ENCODE measurements at places on chromosomes 13 and 19.

- DNase-seq: no peak
These were observed 12.7 kb downstream of the STK24 start for GRCh38 chr13:98564204-98564603.

DNA sequence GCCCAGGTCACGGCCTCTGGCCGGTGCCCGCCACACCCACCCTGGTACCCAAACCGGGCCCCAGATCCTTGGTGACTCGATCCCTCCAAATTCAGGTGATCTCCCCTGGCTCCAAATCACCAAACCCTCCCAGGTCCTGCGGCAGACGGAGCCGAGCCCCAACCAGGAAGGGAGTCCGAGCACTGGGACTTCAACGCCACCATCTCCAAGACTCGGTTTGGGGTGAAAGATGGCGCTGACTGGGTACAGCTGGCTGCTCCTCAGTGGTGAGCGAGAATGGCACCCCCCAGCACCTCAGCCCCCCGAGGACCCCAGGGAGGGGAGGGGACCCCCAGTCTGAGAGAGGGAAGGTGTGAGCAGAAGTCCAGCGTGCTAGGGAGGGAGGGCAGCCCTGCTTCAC, 2.3 kb downstream of the CEACAM16 start:
- no peak for DNase-seq

DNA sequence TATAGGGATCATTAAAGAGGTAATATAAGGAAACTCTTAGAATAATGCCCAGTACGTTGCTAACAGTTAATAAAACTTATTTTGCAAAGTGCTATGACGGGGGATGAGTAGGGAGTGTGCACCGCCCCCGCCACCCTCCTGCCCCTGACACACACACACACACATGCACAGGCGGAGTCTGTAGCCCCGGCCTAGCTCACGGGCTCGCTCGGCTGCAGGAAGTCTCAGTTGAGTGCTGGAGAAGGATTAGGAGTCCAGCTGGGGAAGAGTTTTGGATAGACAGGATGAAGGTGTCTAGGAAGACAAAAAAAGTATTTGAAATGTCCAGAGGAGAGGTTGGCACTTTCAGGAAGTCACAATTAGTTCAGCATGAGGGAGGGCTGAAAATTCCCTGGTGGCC, 21.5 kb downstream of the GSX1 start:
- DNase-seq: no peak

DNA sequence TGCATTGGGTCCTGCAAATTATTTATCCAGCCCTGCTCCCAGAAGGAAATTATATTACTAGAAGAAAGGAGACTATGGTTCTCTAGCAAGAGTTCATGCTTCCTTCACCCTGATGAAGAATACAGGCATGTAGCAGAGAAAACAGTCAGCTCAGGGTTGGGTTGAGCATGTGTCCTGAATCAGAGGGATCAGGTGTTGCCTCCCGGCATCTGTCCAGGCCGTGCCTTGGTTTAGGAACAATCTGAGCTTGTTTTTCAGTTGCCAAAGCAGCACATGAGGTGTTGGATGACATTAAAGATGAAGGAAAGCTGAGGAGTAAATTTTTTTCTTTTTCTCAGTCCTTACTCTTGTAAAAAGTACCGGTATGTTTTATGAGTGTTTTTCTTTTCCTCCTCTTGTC, 62.0 kb downstream of the KL start:
- DNase-seq: no peak

- no peak for DNase-seq
These were observed 6.9 kb downstream of the FXYD5 start for GRCh38 chr19:35161434-35161743.

GRCh38 chr13:105319875-105320274, 1215.6 kb downstream of the EFNB2 start:
- no peak for DNase-seq

All from GM12891 (cell line).